ENCODE measurements at places on chromosomes 3 and 15. TPM values are rescaled to one million over a fixed set of nuclear protein-coding genes. Genes with fewer than 3 reads are reported as not detected.

The PLSCR4 gene
- 23.9 TPM for total RNA-seq

The CD200R1 gene
- not detected for total RNA-seq

The SAMD7 gene
- total RNA-seq: not detected

The GPR15 gene
- not detected for total RNA-seq

The SLC15A2 gene
- total RNA-seq: 0.14 TPM

The BCL2A1 gene
- 2.7 TPM for total RNA-seq

The SUMF1 gene
- total RNA-seq: 65.2 TPM

The APEH gene
- 109 TPM for total RNA-seq

The KLF15 gene
- 3.6 TPM for total RNA-seq

The OR5K2 gene
- total RNA-seq: not detected

The MEGF11 gene
- total RNA-seq: not detected

The GNAT1 gene
- total RNA-seq: not detected

The TMIE gene
- 0.09 TPM for total RNA-seq

The CD86 gene
- total RNA-seq: not detected

The GOLGA8K gene
- 0.09 TPM for total RNA-seq

The SMCO1 gene
- not detected for total RNA-seq

The CD96 gene
- total RNA-seq: 0.09 TPM

The CLDN16 gene
- under 0.01 TPM for total RNA-seq

The ALAS1 gene
- total RNA-seq: 44.9 TPM

The AZI2 gene
- total RNA-seq: 193 TPM

The GNB5 gene
- total RNA-seq: 34.8 TPM

The CCR1 gene
- total RNA-seq: 1.3 TPM

The USP4 gene
- total RNA-seq: 21.7 TPM

The RAB6B gene
- total RNA-seq: 0.37 TPM

The ZPLD1 gene
- 0.28 TPM for total RNA-seq
